ENCODE measurements at places on chromosomes 6 and 20.

- no peak for DNase-seq
Measured at GRCh38 chr6:169074526-169074925, 179.1 kb downstream of the THBS2 start.

GRCh38 chr6:17001188-17001587 is 100.7 kb upstream of the STMND1 start:
- DNase-seq: no peak

- no peak for DNase-seq
Measured at GRCh38 chr6:155273431-155273830, 9.6 kb downstream of the CLDN20 start.

DNA sequence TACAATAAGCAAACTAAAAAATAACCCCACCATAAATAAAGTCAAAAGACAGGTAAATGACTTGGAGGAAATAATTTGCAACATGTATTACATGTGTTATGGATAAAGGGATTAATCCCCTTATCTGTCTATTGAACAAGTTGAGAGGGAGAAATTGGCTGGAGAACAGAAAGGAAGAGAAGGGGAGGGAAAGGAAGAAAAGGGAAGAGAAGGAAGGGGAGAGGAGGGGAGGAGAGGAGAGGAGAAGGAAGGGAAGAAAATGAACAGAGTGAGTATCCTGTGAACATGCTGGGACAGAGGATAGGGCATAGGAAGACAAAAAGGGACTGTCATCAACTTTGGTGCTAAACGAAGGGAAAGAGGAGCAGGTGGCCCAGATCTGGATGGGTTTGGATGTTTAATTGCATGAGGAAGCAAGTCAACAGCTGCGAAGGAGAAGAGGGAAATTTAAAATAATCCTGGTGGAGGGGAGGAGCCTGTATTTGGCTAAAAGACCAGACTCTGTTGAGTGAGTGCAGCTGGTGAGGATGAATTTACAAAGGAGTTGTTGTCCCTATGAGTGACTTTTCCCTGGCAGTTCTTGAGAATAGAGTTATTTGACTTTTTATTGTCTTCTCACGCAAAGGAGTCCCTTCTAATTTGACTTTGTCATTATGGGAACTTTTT is 14.2 kb upstream of the SHLD1 start:
- no peak for DNase-seq

GRCh38 chr6:79030511-79030910 is 47.5 kb downstream of the PHIP start:
- no peak for DNase-seq

GRCh38 chr6:133804265-133804664 is 84.6 kb upstream of the TCF21 start:
- no peak for DNase-seq
